SHP77 (cell line): ENCODE measurements at places on chromosomes 4 and X.

DNA sequence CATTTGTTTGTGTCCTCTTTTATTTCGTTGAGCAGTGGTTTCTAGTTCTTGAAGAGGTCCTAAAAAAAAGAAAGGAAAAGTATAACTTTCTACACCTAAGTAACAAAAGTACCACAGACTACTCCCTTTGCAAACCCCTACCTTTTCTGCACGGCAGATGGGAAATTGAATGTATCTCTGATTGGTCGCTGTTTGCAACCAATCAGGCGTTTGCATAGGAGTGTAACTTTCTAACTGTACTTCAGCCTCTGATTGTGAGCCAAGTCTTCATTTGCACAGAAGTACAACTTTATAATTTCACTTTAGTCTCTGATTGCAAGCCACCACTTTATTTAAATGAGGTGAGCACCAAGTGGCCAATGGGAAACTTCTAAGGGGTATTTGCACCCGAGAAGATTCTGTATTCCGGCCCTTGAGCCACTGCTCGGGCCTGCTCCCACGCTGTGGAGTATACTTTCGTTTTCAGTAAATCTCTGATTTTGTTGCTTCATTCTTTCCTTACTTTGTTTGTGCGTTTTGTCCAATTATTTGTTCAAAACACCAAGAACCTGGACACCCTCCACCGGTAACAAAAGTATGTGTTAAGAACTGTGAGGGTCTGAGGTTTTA lies 40.3 kb upstream of the FHL1 start:
- no peak for DNase-seq

DNA sequence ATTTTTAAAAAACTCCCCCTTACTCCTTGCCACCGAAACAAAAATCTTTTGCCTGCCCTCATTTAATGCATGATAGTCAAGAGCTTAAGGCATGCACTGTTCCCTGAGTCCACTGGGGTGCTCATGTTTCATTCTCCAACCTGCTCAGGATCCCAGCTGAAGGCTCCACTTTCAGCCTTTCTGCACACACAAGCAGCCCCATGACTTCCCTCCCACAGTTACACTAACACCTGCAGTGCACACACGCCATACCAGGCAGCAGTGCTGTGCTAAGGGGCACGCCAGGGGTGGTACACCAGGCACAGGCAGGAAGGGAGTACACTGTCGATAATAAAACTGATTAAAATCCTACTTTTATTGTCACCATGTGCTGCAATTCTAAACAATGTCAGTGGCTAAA lies 385.2 kb downstream of the BMPR1B start:
- no peak for DNase-seq

DNA sequence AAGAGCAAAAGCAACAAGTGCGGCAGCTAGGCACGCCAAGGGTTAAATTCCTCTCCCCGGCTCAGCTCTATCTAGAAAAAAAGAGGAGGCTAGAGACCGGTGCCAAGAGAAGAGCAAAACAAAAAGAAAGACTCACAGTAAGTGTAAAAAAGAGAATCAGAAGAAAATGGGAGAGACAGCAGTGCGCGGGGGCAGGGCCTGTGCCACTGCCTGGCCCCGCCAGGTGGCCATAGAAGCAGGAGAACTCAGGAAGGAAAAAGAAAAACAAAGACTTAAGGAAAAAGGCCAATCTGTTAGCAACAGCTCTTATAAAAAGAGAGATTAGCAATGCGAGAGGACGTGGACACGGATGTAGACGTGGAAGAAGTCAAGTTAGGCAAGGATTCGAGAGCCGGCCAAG lies 3.2 kb downstream of the ACOX3 start:
- no peak for DNase-seq

DNA sequence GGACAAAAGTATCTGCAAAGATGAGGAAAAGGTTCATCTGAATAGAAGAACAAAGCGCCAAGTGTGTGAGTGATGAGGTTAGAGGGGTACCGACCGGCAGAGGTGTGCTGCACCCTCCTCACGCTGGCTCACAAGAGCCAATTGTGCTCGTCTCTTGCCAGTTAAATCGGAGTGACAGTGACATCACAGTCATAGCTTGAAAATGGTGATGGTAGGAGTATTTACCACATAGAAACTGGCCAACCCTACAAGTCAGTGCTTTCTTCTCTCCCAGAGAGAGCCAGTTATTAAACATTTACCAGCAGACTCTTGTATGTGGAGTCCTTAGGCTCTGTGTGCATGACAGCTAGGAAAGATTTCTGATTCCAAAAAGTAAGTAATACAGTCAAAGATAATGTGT lies 32.4 kb downstream of the CLDN22 start:
- no peak for DNase-seq

GRCh38 chrX:153642051-153642654 lies 4.8 kb upstream of the DUSP9 start:
- no peak for DNase-seq

DNA sequence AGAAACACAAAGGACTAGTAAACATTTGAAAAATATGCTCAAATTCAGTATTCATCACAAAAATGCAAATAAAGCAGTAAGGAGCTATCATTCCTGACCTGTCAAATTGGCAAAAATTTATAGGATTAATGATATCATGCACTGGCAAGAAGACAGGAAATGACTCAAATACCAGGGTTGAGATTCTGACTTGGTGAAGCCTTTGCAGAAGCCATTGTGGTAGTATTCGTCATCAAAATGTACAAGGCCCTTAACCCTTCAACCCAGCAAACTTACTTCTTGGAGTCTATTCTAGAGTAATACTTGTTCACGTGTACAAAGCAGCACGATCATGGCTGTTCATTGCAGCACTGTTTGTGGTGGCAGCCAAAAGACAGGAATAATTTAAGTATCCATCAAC lies 132.4 kb downstream of the ENOX2 start:
- no peak for DNase-seq

DNA sequence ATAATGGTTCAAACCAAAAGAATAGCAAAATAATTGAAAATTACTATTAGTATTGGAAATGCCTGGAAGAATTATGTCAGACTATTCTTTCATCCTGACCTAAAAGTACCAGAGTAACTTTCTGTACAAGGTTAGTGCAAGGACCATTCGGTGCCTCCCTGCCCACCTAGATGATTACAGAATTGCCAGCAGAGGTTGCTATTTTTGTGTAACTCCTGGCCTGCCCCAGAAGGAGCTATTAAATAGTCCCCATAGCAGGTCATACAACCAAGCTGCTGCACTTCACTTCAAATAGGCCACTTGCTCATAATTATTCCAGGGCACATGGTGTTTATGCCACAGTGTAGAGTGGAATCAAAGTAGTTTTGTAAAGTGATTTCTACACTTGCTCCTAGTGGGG lies 831.1 kb upstream of the PABPC4L start:
- DNase-seq = no peak

DNA sequence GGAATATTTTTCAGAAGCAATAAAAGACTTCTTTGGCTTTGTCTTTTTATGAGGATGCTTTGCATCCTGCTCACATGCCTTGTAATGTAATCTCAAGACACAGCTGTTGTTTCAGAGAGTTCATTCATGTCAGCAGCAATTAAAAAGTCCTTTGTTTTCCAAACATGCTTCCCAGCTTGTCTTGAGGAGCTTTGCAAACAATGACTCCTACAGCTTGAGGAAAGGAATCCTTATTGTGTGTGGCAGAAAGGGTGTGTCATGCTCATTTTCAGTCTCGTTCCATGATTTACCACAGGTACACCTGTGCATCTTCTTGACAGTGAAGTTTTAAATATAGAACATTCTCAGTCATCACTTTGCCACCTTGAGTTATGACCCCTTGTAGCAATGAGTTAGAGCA lies 139.2 kb upstream of the AADAT start:
- DNase-seq = no peak

GRCh38 chr4:34731070-34731469 lies 1513.2 kb downstream of the ARAP2 start:
- DNase-seq = no peak

- DNase-seq = no peak
These were observed 85.2 kb upstream of the GPR34 start for GRCh38 chrX:41603596-41603995.

GRCh38 chr4:154551872-154552686 lies 1.9 kb upstream of the PLRG1 start:
- no peak for DNase-seq

GRCh38 chrX:31128855-31129254 lies 57.0 kb upstream of the FTHL17 start:
- DNase-seq = no peak

- no peak for DNase-seq
These were observed 58.2 kb downstream of the ARSJ start for GRCh38 chr4:113921089-113921794.

- no peak for DNase-seq
These were observed 83.7 kb downstream of the PSAPL1 start for GRCh38 chr4:7351014-7351413.

DNA sequence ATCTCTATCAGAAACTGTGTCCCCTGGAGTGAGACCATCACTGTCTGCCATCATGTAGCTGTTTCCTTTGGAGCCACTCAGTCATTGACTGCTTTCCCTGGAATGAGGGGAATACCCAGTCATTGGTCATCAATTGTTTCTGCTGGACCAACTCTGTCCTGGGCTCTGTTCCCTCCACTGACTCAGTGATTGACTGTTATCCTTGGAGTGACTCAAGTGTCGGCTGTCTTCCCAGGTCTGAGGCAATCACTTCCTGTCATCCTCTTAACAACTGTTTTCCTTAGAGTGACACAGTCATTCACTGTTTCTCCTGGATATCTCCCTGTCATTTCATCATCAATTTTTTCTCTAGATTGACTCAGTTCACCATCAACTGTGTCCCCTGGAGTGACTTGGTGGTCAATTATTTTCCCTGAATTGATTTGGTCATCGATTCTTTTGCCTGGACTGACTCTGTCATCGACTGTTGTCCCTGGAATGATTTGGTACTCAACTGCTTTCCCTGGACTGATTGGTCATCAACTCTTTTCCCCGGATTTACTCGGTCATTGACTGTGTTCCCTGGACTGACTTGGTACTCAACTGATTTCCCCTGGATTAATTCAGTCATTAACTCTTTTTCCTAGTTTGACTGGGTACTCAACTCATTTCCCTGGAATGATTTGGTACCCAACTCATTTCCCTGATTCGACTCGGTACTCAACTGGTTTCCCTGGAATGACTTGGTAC lies 327.9 kb upstream of the VCX start:
- no peak for DNase-seq

GRCh38 chrX:23013366-23013765 lies 13.6 kb downstream of the DDX53 start:
- no peak for DNase-seq

GRCh38 chrX:118506805-118507480 lies 11.3 kb downstream of the DOCK11 start:
- no peak for DNase-seq

DNA sequence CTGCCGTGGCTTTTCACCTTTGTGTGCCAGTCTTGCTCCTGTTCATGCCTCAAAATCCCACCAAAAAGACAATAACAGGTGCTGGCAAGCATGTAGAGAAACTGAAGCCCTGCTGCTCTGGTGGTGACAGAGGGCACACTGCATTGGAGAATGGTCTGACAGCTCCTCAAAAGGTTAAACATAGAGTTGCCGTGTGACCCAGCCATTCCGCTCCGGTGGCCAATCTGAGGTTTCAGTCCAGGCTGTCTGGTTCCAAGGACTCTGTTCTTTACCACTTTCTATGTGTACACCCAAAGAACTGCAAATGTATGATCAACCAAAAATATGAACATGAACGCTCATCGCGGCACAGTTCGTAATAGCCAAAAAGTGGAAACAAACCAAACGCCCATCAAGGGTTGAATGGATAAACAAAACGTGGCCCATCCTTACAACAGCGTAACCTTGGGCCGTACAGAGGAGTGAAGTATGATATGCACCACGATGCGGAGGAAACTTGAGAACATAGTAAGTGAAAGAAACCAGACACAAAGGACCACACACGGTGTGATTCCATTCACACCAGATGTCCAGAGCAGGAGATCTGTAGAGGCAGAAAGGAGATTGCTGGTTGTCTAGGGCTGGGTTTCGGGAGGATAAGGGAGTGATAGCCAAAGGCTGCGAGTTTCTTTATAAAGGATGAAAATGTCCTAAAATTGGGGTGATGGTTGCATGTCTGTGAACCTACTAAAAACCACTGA lies 33.6 kb upstream of the WFS1 start:
- no peak for DNase-seq
